T1000 (cell line): ENCODE measurements at places on chromosomes 6 and 20.

DNA sequence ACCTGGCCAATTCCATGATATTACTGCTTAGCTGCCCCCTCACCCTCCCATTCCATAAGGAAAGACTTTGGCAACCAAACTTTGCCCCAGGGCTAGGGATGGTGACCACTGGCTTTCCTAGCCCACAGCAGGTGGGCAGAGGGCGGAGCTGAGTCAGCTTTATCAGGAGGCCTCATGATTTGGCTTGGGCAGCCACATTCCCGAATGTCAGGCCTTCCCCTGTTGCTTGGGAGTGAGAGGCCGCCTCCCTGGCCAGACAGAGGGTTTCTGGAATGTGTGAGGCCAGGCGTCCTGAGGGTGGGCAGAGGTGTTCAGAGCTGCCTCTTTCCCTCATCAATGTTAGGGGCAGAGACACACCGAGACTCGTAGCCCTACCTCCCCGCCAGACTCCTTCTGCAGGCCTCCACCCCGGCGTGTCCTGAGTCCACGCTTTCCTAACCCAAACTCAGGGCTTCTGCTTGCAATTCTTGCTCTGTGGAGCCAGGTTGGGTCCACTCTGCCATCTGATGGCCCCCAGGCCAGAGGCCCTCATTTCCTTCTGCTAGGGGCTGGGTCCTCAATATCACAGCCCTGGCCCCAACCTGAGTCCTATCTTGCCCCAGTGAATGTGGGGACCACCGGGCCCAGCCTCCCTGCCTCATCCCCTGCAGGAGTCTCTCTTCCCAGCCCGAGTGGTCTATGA, 19.3 kb downstream of the UQCC2 start:
- DNase-seq = no peak

GRCh38 chr6:17470202-17470937, 77.0 kb downstream of the CAP2 start:
- DNase-seq = no peak

DNA sequence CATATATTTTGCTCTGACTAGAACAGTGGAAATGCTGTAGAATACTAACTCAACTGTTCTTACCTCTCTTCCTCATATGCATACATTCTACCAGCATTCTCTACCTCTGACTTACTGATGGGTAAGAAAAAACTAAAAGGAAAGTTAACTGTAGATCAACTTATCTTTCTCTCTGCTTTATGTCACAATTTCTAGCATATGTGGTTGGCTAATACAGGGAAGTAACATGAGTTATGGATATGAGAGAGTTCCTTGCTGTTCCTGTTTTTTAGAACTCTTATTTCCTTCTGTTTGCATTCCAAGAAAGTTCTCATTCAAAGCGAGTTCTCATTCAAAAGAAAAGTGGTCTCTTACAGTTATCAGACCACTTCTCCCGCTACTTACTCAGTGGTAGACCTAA, 226.8 kb upstream of the SGK1 start:
- DNase-seq = no peak

- no peak for DNase-seq
Observed at GRCh38 chr6:112595841-112596240, 248.7 kb downstream of the RFPL4B start.

DNA sequence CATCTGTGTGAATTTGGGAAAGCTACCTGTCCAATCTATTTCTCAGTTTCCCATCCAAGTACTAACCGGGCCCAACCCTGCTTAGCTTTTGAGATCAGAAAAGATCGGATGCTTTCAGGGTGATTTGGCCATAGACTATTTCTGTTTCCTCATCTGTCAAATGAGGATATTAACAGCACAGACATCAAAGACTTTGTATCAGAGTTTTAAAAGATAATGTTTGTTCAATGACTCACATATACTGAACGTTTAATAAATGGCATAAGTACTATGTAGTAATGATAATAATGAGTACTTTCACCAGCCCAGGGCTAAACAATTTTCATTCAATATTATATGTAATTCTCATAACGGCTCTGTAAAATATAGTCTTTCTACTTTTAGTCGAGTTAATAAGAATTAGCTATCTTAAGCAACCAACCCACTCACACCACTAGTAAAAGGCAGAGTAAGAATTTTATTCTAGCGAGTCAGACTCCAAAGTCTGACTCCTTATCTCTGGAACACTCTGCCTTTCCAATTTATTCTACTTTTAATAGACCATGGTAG, 216.5 kb downstream of the ARHGAP18 start:
- no peak for DNase-seq

DNA sequence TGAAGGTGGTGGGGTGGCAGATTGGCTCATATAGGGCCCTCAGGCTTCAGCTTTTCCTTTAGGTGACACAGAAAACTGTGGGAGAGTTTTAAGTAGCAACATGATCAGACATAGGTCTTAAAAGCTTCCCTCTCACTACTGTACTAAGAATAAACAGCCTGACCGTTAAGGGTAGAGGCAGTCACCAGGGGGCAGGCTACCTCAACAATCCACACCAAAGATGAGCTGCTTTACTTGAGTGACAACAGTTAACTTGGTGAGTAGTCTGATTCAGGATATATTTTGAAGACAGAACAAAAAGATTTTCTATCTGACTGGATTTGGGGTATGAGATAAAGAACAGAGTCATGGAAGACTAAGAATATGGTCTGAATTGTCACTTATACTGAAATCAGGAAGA, 193.1 kb upstream of the SHLD1 start:
- no peak for DNase-seq

GRCh38 chr6:41332241-41332640, 3.2 kb upstream of the NCR2 start:
- DNase-seq = no peak

DNA sequence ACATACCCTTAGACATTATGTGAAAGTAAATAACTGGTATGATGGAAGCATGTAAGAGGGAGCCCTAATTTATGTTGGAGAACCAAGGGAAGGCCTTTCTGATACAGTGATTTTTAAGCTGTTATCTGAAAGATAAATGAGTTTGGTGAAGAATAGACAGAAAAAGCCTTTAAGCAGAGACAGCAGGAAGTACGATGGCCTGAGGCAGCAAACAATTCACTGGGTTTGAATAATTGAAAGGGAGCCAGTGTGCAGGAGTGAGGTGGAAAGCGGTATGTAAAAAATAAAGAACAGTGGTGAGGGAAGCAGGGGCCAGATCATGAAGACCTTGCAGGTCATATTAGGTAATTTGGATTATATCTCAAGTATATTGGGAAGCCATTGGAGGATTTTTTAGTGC, 4.1 kb upstream of the RAB23 start:
- no peak for DNase-seq

- no peak for DNase-seq
Observed at GRCh38 chr20:20078041-20078440, 25.7 kb downstream of the CFAP61 start.

GRCh38 chr20:2697768-2698167, 5.2 kb downstream of the EBF4 start:
- no peak for DNase-seq

DNA sequence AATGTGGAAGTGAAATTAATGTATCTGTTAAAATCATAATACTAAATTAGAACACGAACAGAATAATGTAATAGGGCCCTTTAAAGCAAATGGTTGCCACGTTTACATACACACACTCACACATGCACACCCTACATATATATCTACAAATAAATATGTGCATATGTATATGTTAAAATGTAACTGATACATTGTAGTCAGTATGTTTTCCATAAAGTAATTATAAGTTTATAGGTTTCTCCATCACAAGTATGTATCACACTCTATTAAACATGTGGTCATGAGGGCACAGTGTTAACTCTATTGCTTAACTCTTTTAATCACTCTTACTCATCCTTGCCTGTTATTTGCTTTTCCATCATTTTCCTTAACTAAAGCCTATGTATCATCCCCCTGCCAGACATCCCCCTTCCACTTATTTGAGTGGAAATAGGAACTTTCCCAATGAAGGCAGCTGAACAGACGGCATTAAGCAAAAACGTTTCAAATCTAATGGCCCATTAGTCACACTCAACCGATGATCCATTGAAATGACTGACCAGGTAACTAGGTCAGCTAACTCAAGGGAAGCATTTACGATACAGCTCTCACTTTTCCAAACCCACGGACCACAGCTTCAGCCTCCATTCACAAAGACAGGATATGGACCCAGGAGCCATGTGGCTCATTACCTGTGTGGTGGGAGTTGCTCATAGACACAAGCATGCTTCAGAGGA, 89.3 kb downstream of the HAO1 start:
- DNase-seq = no peak

GRCh38 chr6:77502981-77503380, 39.7 kb upstream of the HTR1B start:
- no peak for DNase-seq

DNA sequence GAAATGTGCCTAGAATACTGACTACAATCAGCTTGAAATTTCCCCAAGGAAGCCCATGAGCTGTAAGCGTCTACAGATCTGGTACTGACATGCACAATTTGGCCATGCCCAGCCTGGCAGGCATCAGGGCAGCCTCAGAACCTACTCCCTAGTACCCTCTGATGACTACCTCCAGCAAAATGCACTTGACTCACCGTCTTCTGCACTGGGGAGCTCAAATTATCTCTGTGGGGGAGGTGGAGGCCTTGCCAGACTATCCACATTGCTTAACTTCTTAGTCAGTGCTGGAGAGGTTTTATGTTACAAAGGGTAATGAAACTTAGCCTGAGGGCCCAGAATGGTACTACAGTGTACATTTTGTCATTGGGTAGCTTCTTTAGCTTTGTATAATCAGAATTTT, 126.0 kb upstream of the ADGRF1 start:
- DNase-seq = peak; percentile 92

DNA sequence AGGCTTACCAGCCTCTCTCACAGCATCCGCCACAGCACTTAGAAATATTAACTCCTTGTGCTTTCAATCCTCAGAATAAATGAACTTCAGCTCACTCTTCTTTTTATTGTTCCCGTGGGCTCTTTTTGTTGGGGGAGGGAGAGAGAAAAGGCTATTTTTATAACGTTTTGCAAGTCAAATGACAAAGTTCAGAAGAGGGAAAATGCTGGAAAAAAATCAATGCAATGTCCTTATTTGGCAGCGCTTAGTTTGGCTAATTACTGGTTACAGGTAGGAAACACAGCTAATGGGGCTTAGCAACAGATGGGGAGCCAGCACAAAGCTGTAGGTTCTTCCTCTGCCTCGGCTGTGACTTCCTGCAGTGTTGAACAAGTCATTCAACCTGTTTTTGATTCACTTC, 1067.0 kb upstream of the MAP3K7 start:
- no peak for DNase-seq

GRCh38 chr20:3760655-3761348, 6.8 kb downstream of the ADISSP start:
- no peak for DNase-seq

DNA sequence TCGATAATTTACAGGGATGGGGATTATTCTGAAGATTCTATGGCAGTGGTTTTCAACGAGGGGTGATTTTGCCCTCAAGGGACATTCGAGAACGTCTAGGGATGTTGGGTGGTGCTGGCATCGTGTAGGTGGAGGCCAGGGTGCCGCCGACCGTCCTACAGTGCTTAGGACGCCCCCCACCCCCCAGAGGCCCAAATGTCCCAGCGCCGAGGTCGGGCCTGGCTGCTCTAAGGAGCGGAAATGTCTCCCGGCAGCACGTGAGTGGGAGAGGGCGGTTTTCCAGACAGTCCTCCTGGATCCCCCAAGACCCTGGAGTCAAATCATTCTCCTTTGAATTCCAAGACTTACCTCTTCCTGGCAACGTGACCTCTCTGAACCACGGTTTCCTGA, 101.9 kb downstream of the CDH4 start:
- no peak for DNase-seq

DNA sequence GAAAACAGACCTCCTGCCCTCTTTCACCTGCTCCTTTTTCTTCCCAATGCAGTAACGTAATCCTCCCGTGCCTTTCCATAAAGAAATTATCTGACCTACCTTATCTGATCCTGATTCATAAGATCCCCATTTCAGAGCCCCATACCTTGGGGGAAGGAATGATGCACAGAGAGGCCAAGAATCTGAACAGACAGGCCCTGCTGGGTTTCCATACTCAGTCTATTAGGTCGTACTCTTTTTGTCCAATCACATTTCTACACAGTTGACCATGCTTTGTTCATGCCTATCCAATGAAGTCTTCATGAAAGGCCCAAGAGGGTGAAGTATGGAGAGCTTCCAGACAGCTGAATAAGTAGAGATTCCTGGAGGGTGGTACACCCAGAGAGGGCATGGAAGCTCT, 25.3 kb downstream of the SRPK1 start:
- DNase-seq = no peak

DNA sequence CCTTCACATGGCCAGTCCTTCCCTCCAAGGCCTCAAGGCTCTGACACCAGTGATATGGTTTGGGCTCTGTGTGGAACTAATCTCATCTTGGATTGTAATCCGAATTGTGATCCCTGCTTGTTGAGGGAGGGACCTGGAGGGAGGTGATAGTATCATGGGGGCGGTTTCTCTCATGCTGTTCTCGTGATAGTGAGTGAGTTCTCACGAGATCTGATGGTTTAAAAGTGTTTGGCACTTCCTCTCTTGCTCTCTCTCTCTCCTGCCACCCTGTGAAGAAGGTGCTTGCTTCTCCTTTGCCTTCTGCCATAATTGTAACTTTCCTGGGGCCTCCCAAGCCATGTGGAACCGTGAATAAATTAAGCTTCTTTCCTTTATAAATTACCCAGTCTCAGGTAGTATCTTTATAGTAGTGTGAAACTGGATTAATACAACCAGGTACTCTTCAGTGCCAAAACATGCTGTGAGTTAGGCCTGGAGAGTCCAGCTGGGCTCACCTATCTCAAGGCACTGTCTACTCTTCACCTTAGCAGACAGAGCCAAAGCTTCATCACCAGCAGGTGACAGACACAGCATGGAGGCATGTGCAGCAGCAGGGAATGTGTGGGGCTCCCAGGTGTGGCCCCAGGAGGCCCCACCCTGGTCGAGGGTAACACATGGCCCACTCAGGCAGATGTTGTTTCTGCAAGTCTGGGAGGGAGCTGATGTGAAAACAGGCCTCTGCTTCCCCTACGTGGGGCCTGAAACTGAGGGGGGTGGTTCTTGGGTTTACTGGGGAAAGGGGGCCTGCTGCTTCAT, 97.5 kb upstream of the CDYL start:
- DNase-seq = no peak

GRCh38 chr20:5947276-5947675, 3.1 kb downstream of the TRMT6 start:
- DNase-seq = no peak

GRCh38 chr6:45388328-45388727, 10.6 kb upstream of the SUPT3H start:
- DNase-seq = no peak

DNA sequence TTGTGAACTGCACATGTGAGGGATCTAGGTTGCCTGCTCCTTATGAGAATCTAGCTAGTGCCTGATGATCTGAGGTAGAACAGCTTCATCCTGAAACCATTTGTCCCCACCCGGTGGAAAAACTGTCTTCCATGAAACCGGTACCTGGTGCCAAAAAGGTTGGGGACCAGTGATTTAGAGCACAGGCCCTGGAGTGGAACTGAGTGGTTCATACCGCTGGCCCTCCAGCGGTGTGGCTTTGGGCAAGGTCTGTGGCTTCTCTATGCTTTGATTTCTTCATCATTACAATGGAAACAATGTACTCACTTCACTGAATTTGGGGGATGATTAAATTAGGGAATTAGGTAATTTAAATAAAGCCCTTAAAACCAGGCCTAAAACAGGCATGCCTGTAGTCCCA, 36.3 kb downstream of the CD164 start:
- DNase-seq = no peak
